ENCODE measurements at places on chromosomes 1 and 21. TPM values are rescaled to one million over a fixed set of nuclear protein-coding genes. Genes with fewer than 3 reads are reported as not detected.

DNA sequence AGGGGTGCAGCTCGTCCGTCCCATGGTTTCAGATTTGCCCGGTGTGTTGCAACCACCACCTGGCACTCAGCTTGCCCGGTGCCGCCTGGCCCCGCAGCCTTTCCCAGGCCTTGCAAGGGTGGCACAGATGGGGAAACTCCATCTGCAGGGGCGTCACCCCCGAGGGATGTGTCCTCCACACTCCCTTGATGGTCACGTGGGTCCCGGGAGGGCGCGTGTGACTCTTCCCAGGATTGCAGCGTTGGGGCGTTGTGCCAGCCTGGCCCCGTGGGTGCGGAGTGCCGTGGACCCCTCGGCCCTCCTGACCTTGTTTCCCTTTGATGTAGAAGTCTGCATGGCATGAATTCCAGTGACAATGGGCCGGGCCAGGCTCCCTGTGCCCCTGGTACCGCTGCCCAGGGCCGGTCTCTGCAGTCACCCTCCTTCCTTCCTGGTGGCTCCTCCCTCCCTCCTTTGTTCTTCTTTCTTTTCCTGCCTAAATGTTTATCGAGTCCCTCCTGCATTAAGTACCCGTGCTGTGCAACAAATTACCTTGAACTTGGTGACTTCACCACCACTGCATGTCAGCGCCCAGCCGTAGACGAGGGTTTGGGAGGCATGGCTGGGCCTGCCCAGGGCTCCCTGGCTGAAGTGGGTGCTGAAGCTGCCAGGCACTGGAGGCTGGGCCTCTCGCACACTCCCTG lies 22.9 kb downstream of the RRP1 start:
- no peak for DNase-seq

GRCh38 chr1:91129458-91129857 lies 107.6 kb upstream of the ZNF644 start:
- no peak for DNase-seq

- no peak for DNase-seq
Measured at GRCh38 chr1:203666609-203667008, 40.0 kb downstream of the ATP2B4 start.

DNA sequence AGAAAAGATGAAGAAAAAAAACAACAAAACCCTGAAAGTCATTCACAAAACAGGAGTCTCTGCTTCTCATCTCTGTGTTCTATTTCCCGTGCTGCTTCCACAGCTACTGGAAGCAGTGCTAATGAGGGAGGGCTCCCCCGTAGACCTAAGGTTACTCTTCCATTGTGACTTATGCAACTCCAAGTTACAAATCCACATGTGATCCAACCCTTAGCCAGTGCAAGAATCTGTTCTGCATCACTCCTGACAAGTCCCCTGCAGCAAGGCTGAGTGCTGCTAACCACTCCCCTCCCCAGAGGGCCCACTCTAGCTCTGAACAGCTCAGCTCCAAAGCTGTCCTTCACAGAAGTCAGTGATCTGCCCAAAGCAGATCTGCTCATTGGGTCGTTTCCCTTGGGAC lies 10.3 kb downstream of the DNALI1 start:
- no peak for DNase-seq

- no peak for DNase-seq
Measured at GRCh38 chr1:245858022-245858721, 648.9 kb downstream of the SMYD3 start.

DNA sequence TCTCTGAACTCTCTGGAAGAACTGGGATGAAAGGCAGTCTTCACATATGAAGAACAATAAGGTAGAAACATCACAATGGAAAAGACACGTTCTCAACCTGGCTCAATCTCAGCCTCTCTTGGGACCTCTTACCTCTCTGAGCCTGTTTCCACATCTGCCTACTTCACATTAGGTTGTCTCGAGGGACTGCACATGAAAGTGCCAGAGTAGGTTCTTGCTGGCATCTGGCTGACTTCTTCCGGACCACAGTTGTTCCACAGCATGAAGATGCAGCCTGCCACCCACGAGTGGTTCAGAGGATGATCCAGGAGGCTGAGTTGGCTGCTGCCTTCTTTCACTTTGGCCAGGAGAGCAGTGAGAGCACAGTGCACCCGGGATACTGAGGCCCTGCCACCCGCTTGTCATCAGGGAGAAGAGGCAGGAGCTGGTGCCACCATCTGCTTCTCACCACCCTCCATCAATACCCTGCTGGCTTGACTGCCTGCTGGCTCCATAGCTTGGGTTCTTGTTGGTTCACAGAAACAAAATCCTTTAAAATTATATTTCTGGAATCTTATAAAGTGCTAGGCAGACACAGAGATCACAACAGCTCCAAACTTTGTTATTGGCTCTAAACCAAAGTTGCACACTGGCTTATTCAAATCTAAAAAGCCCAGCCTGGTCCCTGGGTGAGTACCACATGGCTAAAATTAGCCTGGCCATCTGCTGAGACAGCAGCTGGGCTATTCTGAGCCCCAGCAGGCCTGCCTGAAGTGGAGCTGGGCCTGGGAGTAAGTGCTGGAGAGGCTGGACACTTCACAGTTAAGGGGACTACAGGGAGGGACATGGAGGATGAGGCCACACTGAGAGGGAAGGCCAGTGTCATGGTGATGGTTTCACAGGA lies 46.9 kb upstream of the LIN9 start:
- no peak for DNase-seq

- no peak for DNase-seq
Measured at GRCh38 chr1:84301785-84302385, 377 bp downstream of the SAMD13 start.

- DNase-seq: no peak
Measured at GRCh38 chr1:220500372-220500771, 27.6 kb upstream of the MARK1 start.

DNA sequence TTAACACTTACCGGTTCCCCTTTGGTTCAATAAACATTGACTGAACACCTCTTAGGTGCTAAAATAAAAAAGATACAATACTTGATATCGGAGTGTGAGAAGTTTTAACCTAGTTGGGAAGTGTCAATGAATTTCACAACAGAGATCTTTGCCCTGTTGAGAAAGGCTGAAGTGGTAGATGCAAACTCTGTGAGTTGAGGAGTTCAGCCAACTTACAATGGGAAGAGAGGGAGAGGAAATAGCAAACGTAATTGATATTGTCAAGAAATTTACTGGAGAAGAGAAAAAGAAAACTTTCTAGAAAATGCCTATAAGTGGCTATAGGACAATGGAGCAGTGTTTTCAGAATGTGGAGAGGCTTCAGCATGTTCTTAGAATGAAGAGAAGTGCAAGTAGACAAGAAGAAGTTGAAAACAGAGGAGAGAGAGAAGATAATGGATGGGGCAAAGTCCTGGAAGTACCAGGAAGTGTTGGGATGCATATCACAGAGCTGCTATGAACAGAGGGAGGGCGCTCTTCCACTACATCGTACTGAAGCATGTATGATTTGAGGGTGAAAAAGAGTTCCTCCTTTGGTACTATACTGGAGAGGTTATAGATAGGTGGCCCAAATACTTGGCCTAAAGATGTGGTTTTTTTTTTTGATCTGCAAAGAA lies 48.9 kb downstream of the MEF2D start:
- no peak for DNase-seq

DNA sequence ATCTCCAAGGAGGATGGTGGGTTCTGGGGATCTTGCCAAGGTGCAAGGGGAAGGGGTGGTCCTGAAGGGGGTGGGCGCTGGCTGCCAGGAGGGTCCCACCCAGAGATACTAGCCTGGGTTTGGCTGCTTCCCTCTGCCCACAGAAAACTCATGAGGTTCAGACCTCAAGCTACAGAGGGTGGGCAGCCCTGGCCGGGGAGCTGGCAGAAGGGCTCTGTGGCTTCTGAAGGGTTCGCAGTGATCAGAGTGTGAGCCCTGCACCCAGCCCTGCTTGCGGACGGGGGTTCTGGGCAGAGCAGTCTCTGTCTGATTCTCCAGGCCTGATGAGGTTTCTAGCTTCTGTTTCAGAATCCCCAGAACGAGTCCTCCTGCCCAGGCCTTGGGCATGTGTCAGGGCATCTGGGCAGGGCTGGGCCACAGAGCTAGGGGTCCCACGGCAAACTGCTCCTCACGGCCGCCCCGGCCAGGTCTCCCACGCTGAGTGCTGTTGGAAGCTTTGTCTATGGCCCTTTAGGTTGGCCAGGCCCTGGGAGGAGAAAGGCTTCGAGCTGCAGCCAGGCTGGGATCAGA lies 635 bp upstream of the MMEL1 start:
- peak; percentile 57 for DNase-seq

DNA sequence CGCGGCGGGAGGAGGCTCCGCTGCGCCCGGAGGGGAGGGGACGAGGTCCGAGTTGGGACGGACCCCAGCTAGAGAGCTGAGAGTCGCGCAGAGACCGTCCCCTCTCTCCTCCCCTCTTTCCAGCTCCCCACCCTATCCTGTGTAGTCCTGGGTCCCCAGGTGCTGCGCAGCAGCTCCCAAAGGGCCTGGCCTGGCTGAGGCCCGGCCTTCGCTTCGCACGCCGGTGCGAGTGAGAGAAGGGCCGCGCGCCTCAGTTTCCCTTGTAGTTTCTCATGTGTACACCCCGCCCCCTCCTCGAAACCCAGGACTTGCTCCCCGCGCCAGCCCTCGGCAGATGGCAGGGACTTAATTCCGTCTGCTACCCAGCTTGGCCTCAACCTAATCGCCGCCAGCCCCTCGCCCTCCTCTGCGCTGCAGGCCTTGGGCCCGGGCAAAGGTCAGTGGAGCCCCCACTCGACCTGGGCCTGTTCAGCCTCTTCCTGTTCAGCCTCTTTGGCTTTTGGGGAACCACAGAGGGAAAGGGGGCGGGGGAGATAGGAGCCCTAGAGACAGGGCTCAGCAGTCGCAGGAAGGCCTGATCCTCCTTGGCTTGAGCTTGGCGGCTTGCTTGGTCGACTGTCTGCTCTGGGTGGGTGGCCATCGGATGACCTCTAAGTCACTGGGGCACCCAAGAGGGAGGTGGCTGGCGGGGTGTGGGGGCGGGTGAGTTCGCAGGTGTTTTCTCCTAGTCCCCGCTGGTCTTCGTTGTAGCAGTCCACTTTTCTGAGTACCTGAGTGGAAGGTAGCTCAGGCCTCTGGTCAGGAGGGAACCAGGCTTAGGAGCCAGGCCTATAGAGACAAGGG lies 1.0 kb downstream of the ZNF687 start:
- DNase-seq: no peak

GRCh38 chr1:175062858-175063257 lies 4.8 kb upstream of the TNN start:
- DNase-seq: no peak

The CHI3L1 gene
- 73.8 TPM for total RNA-seq

The GPR37L1 gene
- total RNA-seq: not detected

The SMPDL3B gene
- total RNA-seq: not detected

The LRRC53 gene
- total RNA-seq: not detected

The LRRC71 gene
- total RNA-seq: not detected

Measured in ascending aorta (tissue), 2 donors.